ENCODE measurements at places on chromosomes 5 and 9.
A peak's percentile ranks its signal among the peaks of the same experiment; 100 is the strongest.

- DNase-seq: no peak
Measured at GRCh38 chr5:76855961-76856360, 6.1 kb downstream of the S100Z start.

GRCh38 chr9:87425202-87425601, 72.5 kb upstream of the DAPK1 start:
- no peak for DNase-seq

DNA sequence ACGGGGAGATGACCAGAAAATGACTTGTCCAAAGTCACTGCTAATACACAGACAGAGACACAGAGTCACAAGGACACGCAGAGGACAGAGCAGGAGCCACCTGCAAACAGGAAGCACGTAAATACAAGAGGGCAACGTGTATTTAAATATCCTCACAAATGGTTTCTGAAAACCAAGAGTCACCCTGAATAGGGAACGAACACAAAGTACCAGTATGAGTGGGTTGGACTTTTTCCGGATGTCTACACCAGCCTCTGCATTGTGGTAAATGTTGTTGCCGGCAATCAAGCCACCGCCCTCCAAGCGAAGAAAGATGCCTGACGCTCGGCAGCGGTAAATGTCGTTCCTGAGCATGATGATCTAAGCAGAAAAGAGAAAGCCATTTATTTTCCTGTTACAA, 44.5 kb downstream of the FBXO10 start:
- no peak for DNase-seq

DNA sequence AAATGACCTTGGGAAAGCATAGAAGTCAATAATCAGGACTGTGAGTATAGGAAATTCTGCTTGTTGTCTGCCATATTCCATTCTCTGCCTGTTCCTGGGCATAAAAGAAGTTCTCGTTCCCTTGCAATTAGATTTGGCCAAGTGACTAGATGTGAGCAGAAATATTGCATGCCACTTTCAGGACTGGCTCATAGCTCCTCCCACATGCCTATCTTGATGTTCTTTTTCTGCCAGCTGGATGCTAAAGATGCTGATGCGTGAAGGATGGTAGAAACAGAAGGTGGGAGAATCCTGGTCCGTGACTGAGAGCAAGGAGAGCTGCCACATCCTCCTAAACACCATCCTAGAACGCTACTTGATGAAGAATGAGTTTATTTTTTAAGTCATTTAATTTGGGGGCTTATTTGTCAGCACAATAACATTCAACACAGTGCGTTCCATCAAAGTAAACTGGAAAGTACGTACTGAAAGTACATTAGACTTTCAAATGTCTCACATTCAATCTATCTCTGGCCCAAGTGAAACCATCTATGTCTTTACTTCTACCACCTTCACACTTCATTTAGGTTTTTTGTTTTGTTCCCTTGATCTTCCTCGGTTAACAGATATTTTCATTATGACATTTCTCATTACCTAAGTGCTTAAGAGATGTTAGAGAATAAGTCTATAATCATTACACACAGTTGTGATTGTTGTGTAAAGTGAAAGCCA, 648.5 kb downstream of the RAB3C start:
- DNase-seq: no peak

DNA sequence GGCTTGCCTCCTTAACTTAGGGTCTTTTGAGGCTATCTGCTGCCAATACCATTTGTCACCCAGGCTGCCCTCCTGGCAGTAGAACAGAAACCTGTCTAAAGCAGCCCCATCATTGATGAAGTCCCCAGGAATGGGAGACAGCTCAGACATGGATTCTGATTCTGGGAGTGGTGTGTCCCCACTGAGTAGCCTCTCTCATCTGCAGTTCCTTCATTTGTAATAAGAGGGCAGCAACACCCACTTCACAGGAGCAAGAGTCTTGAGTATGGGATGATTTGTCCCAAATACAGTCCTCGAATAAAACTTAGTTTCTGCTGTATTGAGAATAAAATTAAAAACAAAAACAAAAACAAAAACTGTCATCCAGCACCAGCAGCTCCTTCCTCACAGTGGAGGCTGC, 167.6 kb downstream of the ASTN2 start:
- no peak for DNase-seq

- no peak for DNase-seq
Measured at GRCh38 chr9:115498303-115498702, 380.3 kb upstream of the TNC start.

GRCh38 chr5:143606043-143606752, 202.7 kb upstream of the NR3C1 start:
- DNase-seq: no peak

DNA sequence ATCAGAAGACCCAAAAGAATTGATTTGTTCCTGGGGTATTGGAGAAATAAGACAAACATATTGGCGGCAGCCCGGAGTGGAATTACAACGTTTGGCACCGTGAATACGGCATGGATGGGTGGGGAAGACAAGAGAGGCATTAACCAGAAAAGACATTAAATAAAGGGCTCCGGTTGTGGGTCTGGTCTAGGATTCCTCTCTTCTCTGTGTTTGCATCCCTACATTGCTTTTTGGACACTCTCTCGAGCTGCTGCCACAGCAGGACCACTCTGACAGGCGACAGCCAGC, 138.7 kb upstream of the PALM2AKAP2 start:
- DNase-seq: no peak

DNA sequence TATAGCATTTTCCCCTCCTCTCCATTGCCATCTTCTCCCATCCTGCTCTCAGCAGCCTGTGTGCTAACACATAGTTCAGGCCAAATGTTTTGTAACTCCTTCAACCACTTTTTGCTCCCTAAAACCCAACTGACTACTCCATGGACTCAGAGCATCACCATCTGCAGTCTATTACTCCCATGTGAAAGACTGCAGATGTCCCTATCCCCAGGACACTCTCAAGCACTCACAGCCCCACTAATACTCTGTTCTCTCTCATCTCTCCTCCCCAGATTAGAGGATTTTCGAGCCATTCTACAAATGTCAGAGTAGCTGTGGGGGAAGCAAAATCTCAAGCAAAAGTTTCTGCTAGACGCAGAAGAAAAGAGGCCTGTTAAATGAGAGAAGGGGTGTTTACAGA, 99.3 kb downstream of the ITGA1 start:
- DNase-seq: no peak

- DNase-seq: no peak
Measured at GRCh38 chr9:72473474-72474261, 47.7 kb upstream of the TMC1 start.

DNA sequence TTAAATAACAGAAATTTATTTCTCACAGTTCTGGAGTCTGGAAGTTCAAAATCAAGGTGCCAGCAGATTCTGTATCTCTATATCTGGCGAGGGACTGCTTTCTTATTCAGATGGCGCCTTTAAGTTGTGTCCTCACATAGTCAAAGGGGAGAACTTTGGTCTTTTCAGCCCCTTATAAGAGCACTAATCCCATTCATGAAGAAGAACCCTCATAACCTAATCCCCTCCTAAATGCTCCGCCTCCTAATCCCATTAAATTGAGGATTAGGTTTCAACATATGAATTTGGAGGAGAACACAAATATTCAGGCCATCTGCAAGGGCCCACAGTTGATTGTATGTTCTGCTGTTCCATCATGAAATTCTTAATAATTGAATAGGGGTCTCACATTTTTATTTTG, 10.8 kb upstream of the CCDC152 start:
- DNase-seq: no peak

- peak; percentile 50 for DNase-seq
Measured at GRCh38 chr9:87324613-87325194, 173.0 kb upstream of the DAPK1 start.

- DNase-seq: no peak
Measured at GRCh38 chr5:128566178-128566577, 28.1 kb upstream of the FBN2 start.

DNA sequence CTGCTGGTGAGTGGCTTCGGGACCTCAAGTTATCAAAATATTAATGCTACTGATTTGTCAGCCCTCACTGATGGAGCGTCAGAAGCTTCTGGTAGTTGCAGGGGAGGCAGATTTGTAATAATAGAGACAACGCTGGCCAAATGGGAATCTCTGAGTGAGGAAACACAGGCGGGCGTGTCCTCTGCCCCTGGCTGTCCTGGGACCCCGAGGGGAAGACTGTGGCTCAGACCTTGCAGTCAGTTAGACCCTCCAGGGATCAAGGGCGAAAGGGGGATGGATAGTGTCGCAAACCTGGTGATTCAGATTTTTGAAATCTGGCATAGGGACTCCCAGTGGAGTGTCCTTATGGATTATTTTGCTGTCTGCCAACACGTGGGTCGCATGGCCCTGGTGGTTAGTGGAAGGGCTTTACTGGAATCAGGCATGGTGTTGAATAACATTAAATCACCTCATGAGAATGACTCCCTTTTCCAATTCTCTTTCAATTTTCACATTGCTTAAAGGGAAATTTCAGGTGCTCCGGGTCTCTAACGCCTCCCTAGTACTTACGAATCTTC, 35.1 kb upstream of the NTNG2 start:
- DNase-seq: no peak

GRCh38 chr5:164326219-164326618, 820.8 kb downstream of the MAT2B start:
- no peak for DNase-seq

- no peak for DNase-seq
Measured at GRCh38 chr5:110832683-110833082, 93.9 kb downstream of the SLC25A46 start.

DNA sequence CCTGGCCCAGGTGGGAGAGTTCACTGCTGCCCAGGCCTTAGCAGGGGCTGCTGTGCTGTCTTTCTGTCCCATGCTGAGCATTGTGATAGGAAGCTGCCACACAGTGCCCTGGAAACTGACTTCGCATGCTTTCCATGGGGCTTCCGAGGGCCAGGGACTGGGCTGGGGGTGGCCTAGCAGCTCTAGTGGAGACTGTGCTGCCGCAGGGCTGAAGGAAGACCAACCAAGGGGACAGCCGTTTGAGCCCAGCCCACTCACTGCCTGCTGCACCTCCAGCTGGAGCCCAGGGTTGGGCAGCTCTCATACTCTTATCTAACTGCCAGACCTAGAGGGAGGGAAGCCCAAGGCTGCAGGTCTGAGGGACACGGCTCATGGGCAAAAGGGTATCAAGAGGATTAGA, 79.2 kb downstream of the RGS3 start:
- DNase-seq: no peak

GRCh38 chr9:99606296-99606695, 215.4 kb upstream of the NR4A3 start:
- DNase-seq: no peak
